ENCODE measurements at places on chromosomes 16 and 17.

DNA sequence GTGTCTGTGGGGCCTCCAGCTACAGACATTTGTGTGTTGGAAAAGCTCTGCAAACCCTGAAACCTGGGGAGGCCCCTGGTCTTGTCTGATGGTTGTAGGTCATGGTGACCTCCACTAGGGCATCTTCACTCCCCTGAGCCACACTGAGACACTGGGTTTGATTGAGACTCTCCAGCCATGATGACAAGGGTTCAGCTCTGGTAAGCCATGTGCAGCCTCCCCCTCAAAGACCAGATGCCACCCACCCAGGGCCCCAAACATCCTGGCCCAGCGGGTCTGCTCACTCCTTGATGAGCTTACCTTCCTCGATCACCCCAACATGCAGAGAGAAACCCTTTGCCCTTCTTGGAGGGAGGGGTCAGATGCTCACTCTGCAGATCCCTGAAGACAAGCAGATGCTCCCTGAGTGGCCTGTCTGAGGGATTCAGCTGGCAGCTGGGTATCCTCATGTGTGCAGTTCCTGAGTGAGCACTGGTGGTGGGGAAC, 101.6 kb downstream of the METRNL start:
- DNase-seq, result no peak

DNA sequence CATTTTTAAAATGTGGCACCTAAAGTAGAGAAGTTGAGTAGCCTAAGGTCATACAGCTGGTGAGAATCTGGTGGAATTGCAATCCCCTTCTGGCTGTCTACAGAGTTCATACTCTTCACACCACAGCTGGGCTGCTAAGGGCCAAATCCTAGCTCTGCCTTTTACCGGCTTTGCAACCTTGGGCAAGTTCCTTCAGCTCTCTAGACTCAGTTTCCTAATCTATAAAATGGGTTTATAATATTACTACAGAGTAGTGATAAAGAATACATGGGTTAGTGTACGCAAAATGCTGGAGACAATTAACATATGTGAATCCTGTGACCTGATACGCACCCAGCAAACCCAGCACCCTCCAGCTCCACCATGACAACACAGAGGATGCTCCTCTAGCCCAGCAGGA, 298.2 kb upstream of the MAF start:
- DNase-seq, result no peak

DNA sequence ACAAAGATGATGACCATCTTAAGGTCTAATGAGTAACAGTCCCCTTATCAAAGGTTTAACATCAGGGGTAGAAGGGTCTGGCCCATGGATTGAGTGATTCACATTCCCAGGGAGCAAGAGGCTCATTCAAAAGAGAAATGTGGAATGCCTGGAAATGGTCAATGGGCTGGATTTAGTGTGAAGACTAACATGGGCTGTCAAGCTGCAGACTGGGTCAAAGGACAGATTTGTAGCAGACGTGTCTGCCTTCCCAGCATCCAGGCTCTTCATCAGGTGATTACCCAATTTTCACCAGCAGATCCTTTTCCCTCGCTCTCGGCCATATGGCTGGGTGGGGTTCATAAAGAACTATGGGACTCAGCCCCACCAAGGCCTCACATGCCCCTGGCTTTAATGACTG, 26.8 kb downstream of the DCUN1D3 start:
- DNase-seq, result no peak

GRCh38 chr16:86495756-86496261, 14.5 kb upstream of the FOXF1 start:
- no peak for DNase-seq

DNA sequence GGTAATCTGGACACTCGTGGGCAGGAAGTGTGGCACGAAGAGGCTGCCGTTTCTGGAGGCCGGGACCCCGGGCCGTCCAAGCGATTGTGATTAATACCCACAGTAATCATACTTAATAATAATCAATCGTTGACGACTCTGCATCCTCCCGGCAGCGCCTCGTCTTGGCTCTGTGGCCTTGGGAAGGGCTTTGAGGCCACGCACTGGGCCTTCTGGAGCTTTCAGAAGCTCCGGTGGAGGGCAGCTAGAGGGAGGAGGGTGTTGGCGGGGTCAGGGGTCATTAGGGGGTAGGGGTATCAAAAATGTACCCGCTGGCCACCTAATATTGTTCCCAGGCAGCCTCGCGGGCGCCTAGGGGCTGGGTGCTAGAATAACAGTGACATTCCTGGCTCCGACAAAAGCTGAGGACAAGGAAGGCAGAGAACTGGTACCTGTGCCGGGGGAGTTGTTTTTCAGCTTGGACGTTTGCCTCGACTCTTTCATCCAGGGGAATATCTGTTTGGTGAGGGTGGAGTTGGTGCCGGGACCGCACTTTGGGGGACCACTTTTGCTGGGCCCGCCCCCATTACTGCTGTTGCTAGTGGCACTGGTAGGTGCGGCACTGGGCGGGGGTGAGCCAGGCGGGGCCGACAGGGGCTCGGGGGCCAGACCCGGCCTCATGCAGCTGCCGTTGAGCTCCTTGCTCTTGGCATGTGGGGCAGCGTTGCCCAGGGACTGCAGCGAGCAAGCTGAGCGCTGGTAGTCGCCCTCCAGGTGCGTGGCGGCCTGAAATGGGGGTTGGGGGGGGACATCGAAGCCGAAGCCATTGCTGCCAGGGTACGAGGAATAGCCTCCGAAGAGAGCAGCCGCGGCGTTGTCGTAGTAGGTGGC, 6.9 kb upstream of the HOXB2 start:
- DNase-seq, result no peak
